ENCODE measurements at places on chromosomes 2 and 18.

DNA sequence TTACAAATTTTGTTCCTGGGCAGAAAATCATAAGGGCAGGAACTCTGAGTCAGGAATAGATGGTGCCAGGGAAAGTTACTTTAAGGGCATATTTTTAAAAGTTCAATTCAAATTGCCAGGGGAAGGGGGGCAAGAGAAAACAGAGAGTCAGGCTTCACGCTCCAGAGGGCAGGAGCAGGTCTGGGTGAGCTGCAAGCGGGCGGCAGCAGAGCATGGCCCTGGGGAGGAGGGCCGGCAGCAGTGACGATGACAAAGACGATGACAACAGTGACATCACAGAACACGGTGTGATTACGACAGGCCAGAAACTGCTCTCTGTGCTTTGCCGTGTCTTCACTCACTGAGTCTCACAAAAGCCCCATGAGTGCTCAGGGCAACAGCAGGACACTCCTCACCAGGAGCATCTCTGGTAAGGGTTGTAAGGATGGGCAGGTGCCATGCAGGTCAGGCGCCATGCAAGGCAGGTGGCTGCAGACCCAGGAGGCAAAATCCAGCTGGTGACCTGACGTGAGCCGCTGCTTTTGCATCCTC is 23.3 kb downstream of the CHST10 start:
- DNase-seq, result no peak

- peak; percentile 86 for DNase-seq
Measured at GRCh38 chr2:95159690-95160449, at the start of gene ZNF514. TSS of gene ZNF514 (minus strand) at chr2:95159848. CDS start at chr2:95153253, 6,595 bp downstream.

DNA sequence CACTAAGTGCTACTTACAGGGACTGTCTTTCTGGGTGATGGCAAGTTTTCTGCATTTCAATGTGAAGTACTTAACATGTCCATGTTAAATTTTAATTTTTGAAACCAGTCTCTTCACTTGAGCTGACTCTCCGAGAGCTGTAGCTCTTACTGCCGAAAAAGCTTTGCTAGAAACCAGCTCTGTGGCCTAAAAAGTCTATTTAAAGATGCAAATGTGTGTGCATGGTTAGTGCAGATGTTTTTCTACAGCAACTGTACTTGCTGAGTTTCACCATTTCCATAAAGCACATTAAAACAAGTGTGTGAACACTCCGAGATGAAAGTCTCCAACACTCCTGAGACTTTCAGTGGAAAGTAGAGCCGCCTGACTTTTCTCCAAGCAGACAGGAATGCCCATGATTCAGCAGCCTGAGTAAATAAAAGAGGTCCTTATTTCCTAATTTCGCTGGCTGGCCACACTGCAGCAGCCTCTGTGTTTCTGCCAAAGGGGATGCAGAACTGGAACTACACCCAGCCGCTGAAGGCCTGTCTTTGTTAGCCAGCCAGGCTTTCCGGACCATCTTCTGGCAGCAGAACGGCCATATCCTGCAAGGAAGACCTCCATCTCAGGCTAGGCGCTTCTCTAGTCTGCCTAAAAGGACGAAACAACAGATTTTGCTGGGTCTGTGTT is 121.2 kb downstream of the ZNF521 start:
- peak; percentile 84 for DNase-seq

DNA sequence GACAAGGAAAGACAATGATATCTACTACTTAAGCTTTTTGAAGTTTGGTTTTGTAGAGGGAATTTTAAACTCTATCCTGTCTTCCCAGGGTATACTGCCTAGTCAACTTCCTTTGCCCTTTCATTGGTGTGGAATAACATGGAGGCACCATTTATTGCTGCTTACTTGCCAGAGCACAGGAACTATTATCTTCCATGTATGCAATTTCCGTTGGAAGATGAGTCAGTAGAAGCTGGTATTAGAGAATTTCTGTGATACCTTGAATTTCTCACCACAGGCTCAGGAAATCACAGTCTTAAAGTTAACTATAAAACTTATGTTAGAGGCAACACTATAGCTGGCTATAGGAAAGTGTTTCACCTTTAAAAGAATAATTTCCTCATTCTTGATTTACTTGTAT is 40.9 kb upstream of the RGPD4 start:
- DNase-seq, result no peak

GRCh38 chr2:101038455-101039255 is 36.6 kb downstream of the RPL31 start:
- no peak for DNase-seq
